ENCODE measurements at places on chromosomes 5 and 9.
A peak's percentile ranks its signal among the peaks of the same experiment; 100 is the strongest.

GRCh38 chr5:143435210-143435657 lies 31.7 kb upstream of the NR3C1 start:
- DNase-seq = peak; percentile 49

- no peak for DNase-seq
Measured at GRCh38 chr5:137561608-137562007, 62.5 kb upstream of the SPOCK1 start.

DNA sequence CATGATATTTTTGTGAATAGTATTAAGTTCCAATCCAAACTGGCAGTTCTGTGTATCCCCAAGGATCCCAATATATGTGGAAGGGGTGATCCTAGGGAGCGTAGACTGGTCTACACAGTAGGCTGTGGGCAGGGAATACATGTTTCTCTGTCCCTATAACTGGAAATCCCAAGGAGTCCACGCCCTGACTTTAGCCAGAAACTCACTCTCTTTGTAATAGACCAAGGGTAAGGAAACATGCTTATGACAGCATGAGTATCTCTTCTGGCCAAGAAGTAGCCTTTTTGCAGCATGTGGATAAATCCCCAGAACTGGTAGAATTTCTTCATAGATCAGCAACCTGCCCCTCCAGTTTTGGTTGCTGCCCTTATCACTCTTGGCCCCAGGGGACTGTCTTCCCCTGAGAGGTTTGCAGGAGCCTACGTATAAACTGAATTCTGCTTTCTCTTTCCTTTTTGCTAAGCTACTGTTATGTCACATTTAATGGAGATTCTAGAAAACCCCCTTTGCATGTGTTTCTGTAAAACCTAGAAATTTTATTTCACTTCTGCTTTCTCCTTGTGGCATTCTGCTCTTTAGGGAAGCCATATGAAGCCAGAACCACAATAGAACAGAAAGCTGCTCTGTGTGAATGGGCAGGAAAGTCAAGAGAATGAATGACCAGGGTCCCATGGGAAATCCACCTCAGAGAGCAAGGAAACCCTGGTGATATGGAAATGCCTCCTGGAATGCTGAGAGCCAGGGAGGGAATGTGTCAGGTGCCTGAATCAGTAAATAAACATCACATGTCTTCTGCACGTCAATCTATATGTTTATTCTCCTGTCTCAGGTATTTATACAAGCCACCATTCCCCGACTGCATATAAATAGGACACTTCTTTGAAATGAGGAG lies 3.5 kb downstream of the IFNA2 start:
- DNase-seq = no peak

DNA sequence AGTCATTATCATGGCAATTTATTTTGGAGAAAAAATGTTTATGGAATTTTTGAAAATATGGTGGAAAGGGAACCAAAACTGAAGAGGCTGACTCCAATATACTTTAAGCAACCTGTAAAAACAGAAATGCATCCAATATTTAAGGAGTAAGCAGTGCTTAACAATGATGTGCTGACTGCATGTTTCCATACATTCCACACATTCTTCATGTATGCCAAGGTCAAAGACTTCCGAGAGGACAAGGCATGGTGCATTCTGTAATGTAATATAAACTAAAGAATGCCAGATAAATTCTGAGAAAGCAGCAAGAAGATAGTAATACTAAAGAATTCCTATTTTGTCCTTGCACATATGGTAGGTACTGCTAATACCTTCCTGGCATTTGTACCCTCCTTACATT lies 2015.9 kb upstream of the CDH9 start:
- no peak for DNase-seq

- no peak for DNase-seq
Measured at GRCh38 chr9:129008469-129008965, 19.6 kb downstream of the SH3GLB2 start.

- DNase-seq = peak; percentile 42
Measured at GRCh38 chr9:93451849-93452709, 594 bp downstream of the FAM120A start.

GRCh38 chr5:61599370-61600122 lies 267.5 kb downstream of the ZSWIM6 start:
- DNase-seq = no peak

GRCh38 chr5:119178435-119178834 lies 107.5 kb downstream of the DMXL1 start:
- no peak for DNase-seq

GRCh38 chr5:1343931-1344901 lies 683 bp downstream of the CLPTM1L start:
- no peak for DNase-seq

- DNase-seq = no peak
Measured at GRCh38 chr9:4260661-4261060, 39.2 kb downstream of the GLIS3 start.

- no peak for DNase-seq
Measured at GRCh38 chr5:170571281-170571731, 67.5 kb downstream of the KCNIP1 start.

GRCh38 chr9:121154782-121155181 lies 46.9 kb downstream of the RAB14 start:
- no peak for DNase-seq

GRCh38 chr9:78311886-78312524 lies 15.1 kb downstream of the PSAT1 start:
- no peak for DNase-seq

- DNase-seq = no peak
Measured at GRCh38 chr5:129943936-129944335, 39.7 kb downstream of the CHSY3 start.

DNA sequence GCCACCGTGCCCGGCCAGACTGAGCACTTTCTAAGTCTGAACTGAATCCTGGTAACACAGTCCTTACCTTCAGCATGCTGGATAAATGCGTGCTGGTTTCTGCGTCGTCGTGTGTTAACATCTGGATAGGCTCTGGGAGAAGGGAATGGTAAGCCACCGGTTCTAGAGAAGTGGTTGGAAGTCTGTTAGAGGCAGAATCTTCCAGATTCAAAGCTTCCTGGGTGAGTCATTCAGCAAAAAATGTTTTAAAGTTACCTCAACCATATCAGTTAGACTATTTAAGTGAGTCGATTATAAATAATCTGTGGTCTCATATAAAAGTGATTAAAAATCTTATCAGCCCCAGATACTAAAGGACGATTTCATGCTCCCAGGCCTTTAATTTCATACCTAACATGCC lies 256.5 kb upstream of the NFIL3 start:
- DNase-seq = no peak

GRCh38 chr9:121362813-121363621 lies 7.0 kb downstream of the STOM start:
- no peak for DNase-seq

DNA sequence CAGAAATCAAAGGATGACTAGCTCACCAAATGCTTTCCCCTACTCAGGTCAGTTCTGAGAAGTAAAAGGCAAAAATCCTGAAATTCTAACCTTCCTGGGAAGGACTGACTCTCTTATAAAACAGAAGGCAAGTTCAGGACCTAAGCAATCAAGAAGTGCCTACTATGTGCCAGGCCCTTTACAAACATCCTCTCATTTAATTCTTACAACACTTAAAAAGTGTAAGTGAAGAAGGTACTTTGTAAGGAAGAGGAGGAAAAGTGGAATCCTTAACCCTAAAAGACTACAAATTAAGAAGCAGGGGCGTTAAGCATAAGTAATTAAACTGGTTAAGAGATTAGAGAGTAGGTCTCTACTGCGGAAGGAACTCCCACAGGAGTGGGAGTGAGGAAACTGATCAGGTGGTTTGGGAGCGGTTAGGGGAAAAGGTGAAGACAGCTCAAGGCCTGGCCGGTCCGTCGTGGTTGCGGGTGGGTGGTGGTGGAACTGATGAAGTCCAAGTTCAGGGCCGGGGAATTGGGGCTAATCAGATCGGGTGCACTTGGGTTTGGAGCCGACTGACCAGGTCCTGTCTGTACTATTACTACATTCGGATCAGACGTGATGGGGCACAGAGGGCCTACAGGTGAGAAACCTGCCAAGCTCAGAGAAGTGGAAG lies 839 bp downstream of the MED27 start:
- no peak for DNase-seq

DNA sequence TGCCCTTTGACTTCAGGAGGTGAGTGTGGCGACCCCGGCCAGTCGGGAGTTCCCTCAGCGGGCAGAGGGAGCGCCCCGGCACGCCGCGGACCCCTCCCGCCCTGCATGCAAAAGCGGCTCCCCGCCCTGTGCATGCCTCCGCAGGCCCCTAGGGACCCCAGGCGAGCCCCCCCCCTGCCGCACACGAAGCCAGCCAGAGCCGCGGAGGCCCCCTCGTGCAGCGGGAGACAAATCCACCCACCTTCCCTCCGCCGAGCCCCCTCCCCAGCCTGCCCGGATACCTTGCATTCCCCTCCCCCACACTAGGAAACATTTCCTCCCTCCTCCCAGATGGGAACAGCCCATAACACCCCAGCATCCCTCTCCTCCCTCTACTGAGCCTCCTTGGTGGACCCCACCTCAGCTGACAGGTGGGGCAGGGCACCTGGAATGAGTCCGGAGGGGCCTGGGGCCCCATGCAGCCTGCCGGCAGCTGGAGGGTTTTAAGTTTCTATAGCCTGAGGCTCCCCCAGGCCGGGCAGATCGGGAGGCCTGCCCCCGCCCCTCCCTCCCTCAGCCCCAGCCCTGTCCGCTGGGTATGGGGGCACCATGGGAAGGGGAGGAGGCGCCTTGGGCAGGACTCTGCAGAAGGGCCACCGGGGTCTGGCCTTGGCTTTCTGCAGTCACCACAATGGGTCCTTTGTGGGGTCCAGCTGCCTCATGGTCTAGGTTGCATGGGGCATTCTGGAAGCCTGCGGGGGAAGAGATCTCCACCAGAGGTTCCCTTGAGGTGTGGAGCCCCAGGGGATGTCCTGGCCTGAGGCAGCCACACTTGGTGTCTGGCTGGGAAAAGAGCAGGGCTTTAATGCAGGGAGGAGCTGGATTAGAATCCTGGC lies 601 bp downstream of the ERGIC1 start:
- no peak for DNase-seq

- DNase-seq = no peak
Measured at GRCh38 chr5:2021484-2022176, 138.9 kb upstream of the IRX4 start.

DNA sequence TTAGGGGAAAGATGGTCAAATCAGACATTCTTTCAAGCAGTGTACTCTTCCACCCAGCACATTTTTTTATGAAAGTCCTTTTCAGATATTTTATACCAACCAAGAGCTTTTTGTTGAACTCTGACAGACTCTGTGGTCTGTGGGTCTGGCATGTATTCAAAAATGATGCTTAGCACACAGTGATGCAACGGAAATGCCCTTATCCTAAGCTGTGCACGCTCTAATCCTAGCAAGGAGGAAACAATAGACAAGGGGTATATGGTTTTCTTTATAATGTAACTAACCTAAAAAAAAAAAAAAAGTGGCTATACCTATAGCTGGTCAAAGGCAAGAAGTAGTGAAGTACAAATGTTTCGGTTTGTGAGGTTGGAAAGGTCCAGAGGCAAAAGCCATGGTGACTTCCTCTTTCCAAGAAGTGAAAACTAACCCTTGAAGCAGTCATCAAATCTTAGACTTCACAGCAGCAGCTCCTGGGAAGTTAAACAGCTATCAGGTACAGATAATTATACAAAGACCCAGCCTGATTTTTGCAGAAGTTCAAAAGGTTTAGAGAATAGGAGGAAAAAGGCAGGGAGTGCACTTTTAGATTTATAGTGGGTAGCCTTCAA lies 82.5 kb downstream of the SEMA6A start:
- peak; percentile 5 for DNase-seq

- no peak for DNase-seq
Measured at GRCh38 chr9:116697362-116697761, 10.3 kb downstream of the TRIM32 start.

GRCh38 chr9:134863941-134864820 lies 16.4 kb upstream of the FCN2 start:
- DNase-seq = no peak

DNA sequence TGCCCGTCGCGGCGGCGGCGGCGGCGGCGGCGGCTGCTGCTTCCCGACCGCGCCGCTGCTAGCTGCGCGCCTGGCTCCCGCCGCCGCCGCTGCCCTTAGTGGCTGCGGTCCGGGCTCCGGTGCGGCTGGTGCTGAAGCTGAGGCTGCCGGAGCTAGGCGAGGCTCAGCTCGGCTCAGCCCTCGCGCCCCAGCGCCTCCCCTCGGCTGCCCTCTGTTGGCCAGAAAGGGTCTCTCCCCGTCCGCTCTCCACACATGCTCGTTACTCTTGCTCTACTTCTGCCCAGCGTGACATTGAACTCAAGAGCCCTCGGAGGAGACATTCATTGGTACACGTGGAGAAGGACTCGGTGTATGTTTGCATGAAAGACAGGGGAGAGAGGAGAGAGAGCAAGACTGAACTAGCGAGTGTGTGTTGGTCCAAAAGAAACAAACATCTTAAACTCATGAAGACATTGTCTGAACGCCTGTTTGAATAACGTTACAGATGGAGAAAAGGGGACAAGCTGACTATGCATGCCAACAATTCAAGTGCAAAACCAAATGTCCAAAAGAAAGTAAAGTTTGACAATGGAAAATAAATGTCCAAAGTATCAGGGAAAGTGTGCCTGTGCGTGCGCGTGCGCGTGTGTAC lies at the start of gene HCN1:
Gene HCN1 (minus strand): TSS at position 175 of the 631 bp plus-strand sequence.
- no peak for DNase-seq

DNA sequence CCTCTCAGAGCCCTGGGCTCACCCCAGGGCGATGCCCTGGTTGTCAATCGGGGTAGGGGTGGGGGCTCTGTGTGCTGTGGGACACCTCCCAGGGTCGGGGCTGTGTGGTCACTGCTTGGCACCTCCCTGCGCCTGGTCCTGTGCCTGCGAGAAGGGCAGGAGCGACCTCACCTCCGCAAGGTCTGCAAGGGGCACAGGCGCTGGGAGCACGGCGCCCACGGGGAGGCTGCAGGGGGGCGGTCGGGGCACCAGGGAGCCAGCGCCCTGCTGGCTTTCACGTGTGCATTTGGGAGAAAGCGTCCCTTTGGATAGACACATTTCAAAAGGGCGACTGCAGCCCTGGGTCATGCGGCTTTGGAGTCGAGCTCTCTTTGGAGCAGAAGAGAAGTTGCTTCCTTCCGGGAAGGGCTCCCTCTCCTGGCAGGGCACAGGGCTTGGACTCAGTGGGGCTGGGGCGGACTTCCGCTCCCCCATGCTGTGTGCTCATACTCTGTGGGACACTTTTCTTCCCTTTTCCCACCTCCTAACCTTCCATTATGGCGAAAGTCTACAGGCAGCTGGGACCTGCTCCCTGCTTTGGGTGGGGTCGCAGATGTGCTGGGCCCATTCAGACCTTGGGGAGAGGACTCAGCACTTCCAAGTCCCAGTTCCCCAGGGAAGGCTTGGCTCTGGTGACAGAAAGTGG lies 52.9 kb upstream of the SLC28A3 start:
- DNase-seq = no peak

GRCh38 chr5:59143926-59144333 lies 561.1 kb downstream of the RAB3C start:
- no peak for DNase-seq

GRCh38 chr5:180787711-180788431 lies 14.7 kb downstream of the MGAT1 start:
- DNase-seq = no peak

- DNase-seq = no peak
Measured at GRCh38 chr5:79133121-79133656, 21.6 kb downstream of the BHMT start.

GRCh38 chr9:115167175-115167574 lies 49.2 kb upstream of the TNC start:
- DNase-seq = no peak

- peak; percentile 3 for DNase-seq
Measured at GRCh38 chr5:147576646-147577535, 67.0 kb upstream of the DPYSL3 start.
